Nephron progenitor cell (in vitro differentiated cells): ENCODE measurements at places on chromosomes 3 and 15.

GRCh38 chr15:23372284-23372683, 17.7 kb downstream of the GOLGA8S start:
- DNase-seq, result no peak

- DNase-seq, result no peak
Observed at GRCh38 chr3:191094057-191094845, 104.8 kb upstream of the OSTN start.

GRCh38 chr3:138257986-138258385, 70.9 kb downstream of the ARMC8 start:
- DNase-seq, result no peak

- DNase-seq, result no peak
Observed at GRCh38 chr3:172568701-172569100, 45.5 kb upstream of the TNFSF10 start.
